Activated naive CD4-positive, alpha-beta T cell (primary cell): ENCODE measurements at places on chromosomes 2 and 18.

GRCh38 chr2:25411281-25411680, 69.6 kb upstream of the DNMT3A start:
- no peak for DNase-seq

- DNase-seq = no peak
Observed at GRCh38 chr2:136916131-136916530, 150.8 kb downstream of the THSD7B start.

GRCh38 chr2:220220009-220220408, 592.6 kb downstream of the SLC4A3 start:
- DNase-seq = no peak

GRCh38 chr2:216664593-216665034, 30.7 kb downstream of the IGFBP5 start:
- DNase-seq = no peak

DNA sequence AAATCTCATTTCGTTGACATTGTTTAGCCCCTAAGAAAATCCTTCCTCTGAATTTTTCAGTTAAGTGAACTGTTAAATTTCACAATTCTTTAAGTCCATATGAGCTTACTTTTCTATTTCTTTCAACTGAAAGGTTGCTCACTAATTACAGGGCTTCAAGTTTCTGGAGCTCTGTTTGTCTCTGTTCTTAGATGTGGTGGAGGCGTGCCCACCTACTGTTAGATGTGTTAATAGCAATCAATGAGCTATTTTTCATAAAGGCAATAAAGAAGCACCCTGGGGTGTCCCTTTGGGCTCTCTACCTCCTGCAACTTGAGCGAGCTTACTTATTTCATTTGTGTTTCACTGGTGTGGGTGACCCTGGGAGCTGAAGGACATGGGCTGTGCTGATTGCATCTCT, 25.0 kb downstream of the CREG2 start:
- DNase-seq = no peak

- no peak for DNase-seq
Observed at GRCh38 chr18:23337599-23338444, 115.3 kb upstream of the RIOK3 start.

GRCh38 chr2:226658555-226658954, 141.1 kb downstream of the IRS1 start:
- DNase-seq = no peak

GRCh38 chr2:11692966-11693521, 23.0 kb upstream of the NTSR2 start:
- peak; percentile 6 for DNase-seq

DNA sequence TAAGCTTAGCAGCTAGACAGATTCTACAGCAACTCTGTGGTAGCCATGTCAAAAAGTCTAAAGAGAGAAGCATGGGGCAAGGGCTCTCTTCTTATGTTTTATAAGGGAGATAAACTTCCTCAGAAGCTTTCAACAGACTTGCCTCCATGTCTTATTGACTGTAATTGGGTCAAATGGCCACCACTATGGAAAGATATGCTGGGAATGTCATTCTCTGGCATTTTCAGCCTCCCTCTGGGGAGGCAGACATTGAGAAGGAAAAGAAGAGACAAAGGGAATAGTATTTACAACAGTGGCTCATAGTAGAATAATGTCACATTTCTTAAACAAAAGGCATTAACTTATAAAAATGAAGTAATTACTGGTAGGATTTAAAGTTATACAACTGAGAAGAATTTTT, 1964.5 kb upstream of the PIK3C3 start:
- DNase-seq = no peak

DNA sequence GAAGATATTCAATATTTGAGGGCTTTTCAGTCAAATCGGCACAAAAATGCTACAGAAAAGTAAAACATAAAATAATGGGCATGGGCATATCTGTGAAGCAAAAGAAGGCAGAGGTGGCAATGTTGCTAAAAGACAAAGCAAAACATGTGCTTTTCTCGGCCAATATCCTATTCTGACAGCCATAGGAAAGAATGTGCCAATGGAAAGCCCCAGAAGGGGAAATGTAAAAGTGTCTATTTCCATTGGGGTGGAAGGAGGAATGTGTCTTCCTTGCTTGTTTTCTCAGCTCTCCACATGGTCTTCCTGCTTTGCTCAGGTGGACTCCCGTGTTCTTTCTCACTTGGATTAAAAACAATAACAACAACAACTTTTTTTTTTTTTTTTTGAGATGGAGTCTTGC, 13.7 kb upstream of the PER2 start:
- no peak for DNase-seq

- DNase-seq = no peak
Observed at GRCh38 chr18:9683418-9684396, 24.4 kb upstream of the RAB31 start.

GRCh38 chr2:174761837-174762236, 2.4 kb downstream of the CHRNA1 start:
- DNase-seq = no peak

DNA sequence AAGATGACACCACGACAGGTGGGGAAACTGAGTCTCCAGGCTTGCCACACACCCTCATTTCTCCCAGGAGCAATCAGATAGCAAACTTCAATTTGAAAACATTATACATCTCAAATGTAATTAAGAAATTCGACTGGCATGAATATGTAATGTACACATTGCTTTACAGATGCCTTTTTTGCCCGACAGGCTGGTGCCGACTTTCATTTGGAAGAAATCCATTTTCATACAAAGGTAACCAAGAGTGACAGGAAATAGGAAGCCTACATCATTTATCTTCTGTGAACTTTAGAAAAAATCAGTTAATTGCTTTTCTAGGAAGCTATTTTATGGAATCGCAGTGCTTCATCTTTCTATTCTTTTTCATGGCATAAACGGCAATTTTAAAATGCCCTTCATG, 140.3 kb downstream of the AFF3 start:
- no peak for DNase-seq

GRCh38 chr2:95352310-95353054, 50.0 kb upstream of the FAHD2A start:
- no peak for DNase-seq

DNA sequence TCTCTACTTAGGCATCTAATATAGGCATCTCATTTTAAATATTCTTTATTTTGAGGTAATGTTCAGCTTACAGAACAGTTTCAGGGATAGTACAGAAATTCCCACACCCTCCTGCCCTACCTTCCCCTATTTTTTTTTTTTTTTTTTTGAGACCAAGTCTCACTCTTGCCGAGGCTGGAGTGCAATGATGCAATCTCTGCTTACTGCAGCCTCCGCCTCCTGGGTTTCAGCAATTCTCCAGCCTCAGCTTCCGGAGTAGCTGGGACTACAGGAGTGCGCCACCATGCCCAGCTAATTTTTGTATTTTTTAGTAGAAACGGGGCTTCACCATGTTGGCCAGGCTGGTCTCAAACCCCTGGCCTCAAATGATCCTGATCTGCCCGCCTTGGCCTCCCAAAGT, 97.6 kb downstream of the EPB41L5 start:
- DNase-seq = no peak

DNA sequence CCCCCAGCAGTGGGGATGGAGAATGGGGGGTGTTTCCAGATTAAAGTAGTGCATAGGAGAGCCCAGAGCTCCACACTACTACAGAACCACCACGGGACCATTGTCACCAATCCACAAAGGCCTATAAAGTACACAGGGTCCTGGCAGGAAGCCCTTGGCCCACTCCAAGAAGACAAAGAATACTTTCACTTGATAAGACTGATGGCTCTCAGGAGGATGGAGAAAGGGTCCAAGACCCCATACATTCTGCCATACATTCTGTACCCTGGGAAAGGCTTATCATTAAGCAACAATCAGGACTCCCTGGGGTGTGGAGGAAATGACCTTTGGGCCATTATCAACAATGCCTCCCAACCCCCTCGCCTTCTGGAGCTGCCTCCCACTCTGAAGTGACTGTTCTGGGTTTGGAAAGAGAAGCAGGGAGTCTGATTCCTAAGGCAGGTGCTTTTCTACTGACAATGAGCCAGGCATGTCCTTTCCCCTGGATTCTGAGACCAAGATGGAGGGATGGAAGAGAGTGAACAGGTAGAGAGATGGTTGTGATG, 85.4 kb downstream of the XDH start:
- DNase-seq = no peak

DNA sequence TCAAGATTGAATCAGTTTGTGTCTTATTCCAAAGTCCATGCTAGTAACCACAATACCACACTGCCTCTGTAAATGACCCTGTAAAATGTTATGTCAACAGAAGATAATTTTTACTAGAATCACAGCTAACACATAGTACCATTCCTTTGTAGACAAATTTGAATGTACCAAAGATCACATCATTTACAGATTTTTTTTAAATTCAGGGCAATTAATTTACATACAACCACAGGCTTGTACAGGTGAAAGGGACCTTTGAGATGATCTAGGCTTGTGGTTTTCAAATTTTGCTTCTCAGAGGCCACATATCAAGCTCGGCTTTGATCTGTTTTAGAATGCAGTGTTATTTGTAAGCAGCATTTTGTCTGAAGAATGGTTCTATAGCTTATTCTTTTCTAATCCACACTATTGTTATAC, 63.8 kb upstream of the PPM1B start:
- no peak for DNase-seq

DNA sequence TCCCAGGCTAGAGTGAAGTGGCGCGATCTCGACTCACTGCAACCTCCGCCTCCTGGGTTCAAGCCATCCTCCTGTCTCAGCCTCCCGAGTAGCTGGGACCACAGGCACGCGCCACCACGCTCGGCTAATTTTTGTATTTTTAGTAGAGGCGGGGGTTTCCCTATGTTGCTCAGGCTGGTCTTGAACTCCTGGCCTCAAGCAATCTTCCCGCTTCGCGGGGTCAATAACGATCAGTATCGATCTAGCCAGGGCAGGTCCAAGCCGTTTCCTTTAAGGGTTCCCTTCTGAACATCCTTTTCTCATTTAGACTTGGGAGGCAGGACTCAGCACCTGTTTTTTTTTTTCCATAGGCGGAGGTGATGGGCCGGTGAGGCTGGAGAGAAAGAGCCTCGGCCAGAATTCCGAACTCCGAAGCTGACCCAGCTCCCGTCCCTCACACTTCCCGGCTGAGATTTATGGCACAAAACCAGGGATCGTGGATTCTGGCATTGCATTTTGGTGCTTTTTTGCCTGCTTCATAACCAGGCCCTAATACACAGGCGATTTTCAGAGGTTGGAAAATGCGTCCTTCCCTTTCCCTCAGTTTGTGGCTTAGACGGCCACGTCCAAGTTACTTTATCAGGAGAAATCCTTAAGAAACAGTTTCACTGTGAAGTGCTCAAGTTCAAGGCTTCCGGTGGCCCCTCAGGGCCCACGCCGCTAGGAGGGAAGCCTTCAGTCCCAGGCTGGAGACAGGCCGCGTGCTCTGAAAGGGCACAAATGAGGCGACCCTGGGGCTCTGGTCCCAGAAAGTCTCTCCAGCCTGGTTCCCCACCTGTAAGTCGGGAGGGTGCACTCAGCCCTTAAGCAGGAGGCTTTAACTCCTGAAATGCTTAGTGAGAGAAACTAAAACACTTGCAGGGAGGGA, 998 bp upstream of the SLC66A3 start:
- DNase-seq = no peak

DNA sequence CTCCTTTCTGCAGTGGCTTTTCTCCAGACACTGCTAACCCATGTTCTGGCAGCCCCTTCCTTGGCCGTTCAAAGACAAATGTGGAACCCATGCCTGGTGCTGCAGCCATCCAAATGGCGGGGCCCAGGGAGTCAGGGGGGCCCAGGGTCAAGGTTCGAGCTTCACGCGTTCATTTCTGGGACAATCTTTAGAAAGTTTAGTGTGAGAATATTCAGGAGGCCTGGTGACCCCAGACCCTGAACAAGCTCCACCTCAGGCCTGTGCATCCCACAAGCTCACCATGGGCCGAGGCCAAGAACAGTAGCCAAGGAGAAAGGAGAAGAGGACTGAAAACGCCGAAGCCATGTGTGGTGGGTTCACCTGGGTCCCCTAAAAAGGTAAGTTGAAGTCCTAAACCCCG, 54.4 kb downstream of the ANKMY1 start:
- no peak for DNase-seq

DNA sequence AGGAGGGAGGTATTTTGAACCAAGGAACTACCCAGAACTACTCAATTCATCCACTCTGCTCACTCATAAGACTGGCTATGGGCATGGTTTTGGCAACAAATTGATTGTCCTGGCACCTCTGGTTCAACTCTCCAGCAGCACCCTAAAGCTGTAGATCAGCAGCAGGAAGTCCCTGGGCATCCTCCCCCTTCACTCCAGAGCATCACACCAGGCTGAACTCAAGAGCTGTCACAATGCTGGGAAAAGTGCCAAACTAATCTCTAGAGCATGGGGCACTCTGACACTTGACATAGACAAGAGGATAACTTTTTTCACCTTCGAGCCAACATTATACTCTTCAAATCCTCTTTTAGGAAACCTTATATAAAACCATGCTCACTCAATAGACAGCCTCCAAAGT, 154.1 kb upstream of the RBBP8 start:
- DNase-seq = no peak

DNA sequence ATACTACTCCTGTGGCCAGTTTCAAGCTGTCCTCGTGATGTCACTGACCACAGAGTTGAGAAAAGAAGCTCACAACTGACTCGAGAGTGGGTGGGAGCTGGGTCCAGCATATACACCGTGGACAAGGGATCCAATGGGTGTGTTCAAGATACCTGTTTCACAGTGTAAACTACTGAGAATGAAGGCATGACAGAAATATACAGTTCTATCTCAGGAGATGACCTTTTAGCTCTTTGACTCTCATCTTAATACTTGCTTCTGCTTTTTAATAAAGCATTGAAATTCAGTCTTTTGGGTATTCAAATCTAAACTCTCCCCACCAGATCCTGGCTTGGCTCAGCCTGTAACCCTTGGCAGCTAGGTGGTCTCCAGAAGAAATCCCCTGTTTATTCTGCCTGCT, 130.1 kb downstream of the MAP2 start:
- DNase-seq = no peak

- DNase-seq = no peak
Observed at GRCh38 chr2:199850218-199850717, 724 bp downstream of the FTCDNL1 start.

- no peak for DNase-seq
Observed at GRCh38 chr2:59391896-59392295, 1150.8 kb upstream of the FANCL start.

- no peak for DNase-seq
Observed at GRCh38 chr2:30104307-30104706, 42.5 kb upstream of the YPEL5 start.

GRCh38 chr18:23484561-23485182, 18.6 kb upstream of the RMC1 start:
- no peak for DNase-seq

DNA sequence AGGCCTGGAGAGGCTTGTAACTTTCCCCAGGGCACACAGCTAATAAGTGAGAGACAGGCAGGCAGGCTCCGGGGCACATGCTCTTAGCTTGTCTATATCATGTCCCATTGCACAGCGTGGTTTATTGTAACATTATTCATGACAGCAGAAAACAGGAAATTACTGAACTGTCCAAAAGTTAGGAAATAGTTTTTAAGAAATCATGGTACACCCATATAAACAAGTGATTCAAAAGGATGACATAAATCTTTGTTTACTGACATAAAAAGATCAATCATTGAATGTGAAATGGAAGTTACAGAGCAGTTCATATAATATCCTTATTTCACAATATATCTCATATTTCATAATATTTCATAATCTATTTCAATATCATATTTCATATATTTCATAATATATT, 34.3 kb upstream of the TXNDC2 start:
- no peak for DNase-seq

GRCh38 chr18:35227254-35227653, 13.6 kb upstream of the ZNF397 start:
- no peak for DNase-seq

- no peak for DNase-seq
Observed at GRCh38 chr2:219059375-219059724, 1.4 kb downstream of the IHH start.

- no peak for DNase-seq
Observed at GRCh38 chr2:47056868-47057686, 98.0 kb downstream of the STPG4 start.
